Fibroblast of the conjunctiva (primary cell): ENCODE measurements at places on chromosomes 6 and 20.

DNA sequence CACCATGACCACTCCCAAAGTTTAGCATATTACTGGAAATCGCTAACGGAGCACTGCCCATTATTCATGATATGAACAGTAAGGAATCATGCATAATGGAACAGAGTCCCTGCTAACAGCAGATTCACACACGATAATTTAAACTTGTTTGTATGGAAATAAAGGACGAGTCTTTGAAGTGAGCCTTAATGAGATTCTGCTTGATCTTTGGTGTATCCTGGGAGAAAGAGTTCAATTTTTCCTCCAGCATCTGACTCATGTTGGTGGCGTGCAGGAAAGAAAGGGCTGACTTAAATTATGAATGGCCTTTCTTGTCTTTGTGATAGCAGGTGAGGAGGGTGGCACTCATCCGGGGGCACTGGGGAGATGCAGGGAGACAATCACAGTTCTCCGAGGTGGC lies 194.6 kb downstream of the ZNF217 start:
- no peak for DNase-seq

DNA sequence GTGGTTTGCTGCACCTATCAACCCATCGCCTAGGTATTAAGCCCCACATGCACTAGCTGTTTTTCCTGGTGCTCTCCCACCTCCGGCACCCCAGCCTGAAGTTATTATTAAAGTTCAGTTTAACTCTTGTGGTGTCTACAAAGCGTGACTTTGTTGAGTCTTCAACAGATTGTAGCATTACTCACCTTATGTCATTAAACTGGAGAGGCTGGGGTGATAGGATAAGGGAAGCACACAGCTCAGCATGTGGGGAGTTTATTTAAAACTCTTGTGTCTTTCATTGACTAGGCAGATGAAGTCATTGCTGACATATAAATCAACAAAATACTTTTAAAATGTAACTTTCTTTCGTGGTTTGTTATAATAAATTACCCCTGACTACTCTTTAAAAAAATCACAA lies 84.7 kb upstream of the GCM1 start:
- DNase-seq, result no peak

GRCh38 chr20:49871391-49871948 lies 43.9 kb downstream of the SPATA2 start:
- DNase-seq, result no peak

DNA sequence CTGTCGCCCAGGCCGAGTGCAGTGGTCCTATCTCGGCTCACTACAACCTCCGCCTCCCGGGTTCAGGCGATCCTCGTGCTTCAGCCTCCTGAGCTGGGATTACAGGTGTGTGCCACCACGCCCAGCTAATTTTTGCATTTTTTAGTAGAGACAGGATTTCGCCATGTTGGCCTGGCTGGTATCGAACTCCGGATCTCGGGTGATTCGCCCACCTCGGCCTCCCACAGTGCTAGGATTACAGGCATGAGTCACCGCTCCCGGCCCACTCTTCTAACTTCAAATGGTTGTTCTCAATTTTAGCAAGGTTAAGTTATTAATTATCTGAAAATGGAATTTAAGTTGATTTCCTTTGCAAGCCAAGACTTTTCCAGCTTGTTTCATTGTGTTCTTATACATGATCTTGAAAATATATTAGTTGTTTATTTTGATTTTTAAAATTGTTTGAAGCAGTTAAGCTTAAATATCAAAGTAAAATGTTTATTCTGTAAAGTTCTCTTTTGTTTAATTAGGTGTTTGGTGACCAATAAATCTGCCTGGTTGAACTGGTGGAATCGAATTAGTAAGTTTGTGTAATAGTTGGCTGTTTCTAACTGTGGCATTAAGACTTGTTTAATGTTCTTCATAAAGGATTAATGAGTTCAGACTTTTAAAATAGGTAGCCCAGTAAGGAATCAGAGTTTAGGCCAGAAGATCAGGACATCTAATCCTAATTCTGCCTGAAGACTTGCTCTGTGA lies 2.3 kb downstream of the PM20D2 start:
- no peak for DNase-seq

GRCh38 chr20:10789386-10789785 lies 115.6 kb upstream of the JAG1 start:
- DNase-seq, result no peak

- no peak for DNase-seq
Observed at GRCh38 chr6:123802351-123802696, 1.3 kb upstream of the NKAIN2 start.

GRCh38 chr20:53625311-53626129 lies 31.9 kb upstream of the ZNF217 start:
- DNase-seq, result no peak
